ELR (cell line): ENCODE measurements at places on chromosomes 1 and 21.

GRCh38 chr1:189701606-189702005 is 776.1 kb downstream of the BRINP3 start:
- DNase-seq: no peak

DNA sequence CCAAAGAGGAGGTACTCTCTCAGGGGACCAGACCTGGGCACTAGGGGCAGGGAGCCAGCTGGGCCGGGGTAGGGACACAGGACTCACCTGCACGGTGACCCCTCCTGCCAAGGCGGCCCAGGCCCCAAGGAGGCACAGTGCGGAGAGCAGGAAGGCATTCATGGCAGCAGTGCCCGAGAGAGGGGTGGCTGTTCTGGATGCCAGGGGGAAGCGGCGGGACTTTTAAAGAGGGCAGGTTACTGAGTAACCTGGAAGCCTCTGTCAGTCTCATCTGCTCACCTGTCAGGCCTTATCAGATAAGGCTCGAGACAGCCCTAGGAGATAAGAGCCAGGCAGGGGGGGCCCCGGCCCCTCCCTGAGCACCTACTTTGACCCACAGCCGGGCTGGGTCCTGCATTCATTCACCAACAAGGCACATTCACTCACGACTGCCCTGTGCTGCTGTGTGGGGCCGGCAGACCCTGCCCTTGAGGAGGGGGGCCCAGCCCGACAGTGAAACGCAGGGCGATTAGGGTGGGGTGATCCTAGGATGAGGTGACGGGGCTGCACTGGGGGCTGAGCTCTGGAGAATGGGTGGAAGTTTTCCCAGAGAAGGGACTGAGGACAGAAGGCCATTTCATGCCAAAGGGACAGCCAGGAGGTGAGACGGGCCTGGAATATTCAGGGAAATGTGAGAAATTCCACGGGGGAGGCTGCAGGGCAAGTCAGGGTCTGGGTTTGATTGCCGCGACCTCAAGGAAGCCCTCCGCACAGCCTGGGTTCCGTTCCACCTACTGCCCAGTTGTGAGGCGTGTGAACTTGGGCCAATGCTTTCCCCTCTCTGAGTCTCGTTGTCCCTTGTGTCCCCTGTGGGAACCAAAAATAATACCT is at the start of gene GUCA2A:
Gene GUCA2A (minus strand): TSS at position 195 of the 870 bp plus-strand sequence. CDS start 33 bp downstream, at position 162.
- no peak for DNase-seq

DNA sequence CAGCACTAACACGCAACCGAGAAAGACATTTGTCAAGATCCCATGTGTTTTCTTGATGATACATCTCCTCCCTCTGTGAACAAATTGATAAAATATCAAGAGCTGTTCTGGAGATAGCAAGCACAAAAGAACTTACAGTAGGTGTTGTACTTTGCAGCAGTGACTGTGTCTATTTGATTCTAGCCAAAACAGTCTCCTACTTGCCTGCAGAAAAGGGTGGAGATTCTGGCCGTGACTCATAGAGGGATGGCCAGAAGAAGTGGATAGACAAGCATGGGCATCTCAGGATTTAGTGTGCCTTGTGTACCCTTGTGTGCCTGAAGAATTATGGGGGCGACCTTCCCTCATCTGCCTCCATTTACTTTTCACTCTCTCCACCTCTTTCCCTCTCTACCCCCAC is 458.4 kb upstream of the LRRC7 start:
- no peak for DNase-seq

DNA sequence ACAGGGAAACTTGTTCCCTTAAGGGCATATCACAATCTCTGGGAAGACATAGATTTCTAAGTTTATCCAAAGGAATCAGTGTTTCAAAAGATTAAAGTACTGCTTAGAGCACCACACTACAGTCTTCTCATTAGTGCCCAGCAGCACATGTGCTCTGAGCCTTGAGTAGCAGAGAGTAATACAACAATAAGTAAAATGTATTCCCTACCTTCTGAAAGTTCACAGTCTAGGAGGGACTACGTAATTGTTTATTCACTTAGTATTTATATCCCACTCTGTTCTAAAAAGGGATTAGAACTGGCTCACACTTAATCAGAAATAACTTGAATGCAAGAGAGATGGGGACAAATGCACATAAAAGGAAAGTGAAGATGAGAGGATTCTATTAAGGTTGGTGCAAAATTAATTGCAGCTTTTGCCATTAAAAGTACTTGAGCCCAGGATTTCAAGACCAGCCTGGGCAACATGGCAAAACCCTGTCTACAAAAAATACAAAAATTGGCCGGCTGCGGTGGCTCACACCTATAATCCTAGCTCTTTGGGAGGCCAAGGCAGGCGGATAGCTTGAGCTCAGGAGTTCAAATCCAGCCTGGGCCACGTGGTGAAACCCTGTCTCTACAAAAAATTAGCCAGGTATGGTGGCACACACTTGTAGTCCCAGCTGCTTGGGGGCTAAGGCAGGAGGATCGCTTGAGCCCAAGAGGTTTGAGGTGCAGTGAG is 9.0 kb downstream of the SYNC start:
- no peak for DNase-seq

- DNase-seq: no peak
These were observed 38.5 kb upstream of the ENAH start for GRCh38 chr1:225691377-225691776.

DNA sequence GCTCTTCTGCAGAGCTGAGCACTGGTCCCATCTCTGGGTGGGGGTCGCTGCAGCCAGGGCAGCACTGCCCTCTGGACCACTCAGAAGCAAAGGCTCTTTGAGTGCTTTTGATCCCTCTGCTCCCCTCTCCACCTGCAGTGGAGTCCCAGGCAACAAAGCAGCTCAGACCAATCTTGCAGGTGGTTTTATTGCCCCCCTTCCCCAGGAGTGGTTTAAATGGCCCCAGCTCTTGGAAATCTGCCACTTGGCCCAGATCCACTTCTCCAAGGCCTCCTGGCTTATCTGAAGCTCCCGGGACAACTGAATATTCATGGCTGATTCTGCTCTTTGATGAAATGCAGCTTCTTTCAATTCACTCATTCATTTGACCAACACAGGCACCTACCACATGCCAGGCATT is 2.7 kb downstream of the STUM start:
- no peak for DNase-seq

DNA sequence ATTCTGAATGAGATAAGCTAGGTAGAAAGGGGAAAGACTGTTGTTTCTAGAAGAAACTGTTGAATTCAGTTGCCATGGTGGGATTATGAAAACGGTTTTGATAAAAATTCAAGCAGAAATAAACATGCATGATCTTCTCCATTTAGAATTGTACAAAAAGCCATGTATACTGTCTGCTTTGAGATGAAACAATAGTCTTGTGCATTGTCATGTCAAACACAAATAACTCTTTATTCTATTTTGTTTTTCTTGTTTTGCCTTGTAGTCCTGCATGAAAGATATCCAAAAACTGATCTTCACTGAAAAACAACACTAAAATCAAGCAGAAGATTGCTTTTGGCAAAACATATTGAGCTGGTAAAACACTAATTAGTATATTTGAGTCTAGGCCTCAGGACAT is 659.9 kb downstream of the LTN1 start:
- DNase-seq: no peak

GRCh38 chr1:153698923-153699714 is 20.6 kb downstream of the NPR1 start:
- DNase-seq: peak; percentile 46

GRCh38 chr1:14745789-14746188 is 147.3 kb downstream of the KAZN start:
- no peak for DNase-seq

GRCh38 chr1:36937371-36937770 is 96.9 kb downstream of the GRIK3 start:
- peak; percentile 10 for DNase-seq

DNA sequence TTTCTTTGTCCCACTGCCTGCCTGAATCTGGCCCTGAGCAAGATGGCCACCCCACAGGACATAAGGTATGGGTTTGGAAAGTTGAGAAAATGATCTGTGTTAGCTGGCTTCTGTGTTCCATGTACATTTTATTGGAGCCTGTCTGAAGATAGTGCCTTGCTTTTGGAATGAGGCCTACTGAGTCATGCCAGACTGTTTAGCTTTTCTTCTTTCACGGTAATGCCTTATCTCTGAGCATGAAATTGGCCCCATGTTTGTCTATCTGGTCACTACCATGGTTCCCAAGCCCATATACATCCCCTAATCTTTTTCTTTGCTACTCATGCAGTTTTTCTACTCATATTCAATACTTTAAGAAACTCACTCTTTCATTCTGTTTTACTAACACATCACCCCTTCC is 85.1 kb upstream of the LMO4 start:
- peak; percentile 52 for DNase-seq

DNA sequence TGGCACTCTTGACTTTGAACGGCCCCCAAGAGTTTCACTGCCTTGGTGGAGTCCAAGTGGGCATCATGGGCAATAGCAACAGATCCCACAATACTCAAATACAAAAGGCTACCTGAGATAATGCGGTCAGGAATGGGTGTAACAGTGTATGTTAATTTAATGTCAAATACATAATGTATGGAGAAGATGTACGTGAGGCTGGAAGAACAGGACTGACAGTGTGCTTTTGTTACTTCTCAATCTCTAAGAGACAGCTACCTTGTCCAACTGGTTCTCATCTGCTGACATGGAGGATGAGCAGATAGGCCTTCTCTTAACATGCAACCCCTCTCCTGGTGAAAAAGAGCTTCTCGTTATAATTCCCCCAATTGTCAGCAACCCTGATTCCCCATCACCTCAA is 167.2 kb downstream of the APP start:
- no peak for DNase-seq

- no peak for DNase-seq
These were observed 22.8 kb upstream of the POFUT2 start for GRCh38 chr21:45310459-45310858.

- peak; percentile 54 for DNase-seq
These were observed 681.0 kb upstream of the ADAMTS5 start for GRCh38 chr21:27647921-27648320.

- DNase-seq: no peak
These were observed 8.7 kb upstream of the TDRD10 start for GRCh38 chr1:154493276-154493675.

DNA sequence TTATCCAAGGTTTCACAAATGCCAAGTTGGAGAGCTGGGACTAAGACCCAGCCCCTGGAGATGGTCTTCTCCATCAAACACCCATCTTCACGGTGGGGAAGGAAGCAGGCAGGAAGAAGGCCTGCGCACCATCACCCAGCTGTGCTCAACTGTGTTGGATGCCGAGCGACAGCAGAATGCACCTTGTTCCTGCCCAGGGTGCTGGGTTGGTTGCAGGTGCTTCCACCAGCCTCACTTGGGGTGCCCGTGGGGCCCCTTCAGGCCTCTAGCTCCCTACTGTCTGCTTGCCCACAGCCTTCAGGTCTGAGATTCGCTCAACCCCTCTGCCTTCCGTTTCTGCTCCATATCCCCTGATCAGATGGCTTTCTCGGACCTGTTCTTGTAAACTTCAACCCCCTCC is 42.5 kb downstream of the OLFML2B start:
- no peak for DNase-seq

DNA sequence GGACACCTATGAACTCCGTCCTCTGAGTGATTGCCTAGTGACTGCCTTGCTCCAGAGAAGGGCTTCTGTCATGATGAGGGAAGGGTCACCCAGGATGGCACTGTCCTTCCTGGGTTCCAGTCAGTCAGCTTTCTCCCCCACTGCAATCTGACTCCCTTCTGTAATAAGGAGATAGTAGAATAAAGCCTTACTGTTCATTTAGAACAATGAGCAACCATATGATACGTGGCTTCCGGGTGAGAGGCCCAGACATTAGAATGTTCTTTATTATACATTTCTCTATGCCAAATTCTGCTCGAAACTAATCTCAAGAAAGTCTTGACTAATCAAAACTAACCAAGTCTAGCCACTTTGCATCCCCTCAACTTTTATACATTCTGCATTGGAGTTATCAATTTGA is 8.5 kb upstream of the MTMR11 start:
- no peak for DNase-seq

DNA sequence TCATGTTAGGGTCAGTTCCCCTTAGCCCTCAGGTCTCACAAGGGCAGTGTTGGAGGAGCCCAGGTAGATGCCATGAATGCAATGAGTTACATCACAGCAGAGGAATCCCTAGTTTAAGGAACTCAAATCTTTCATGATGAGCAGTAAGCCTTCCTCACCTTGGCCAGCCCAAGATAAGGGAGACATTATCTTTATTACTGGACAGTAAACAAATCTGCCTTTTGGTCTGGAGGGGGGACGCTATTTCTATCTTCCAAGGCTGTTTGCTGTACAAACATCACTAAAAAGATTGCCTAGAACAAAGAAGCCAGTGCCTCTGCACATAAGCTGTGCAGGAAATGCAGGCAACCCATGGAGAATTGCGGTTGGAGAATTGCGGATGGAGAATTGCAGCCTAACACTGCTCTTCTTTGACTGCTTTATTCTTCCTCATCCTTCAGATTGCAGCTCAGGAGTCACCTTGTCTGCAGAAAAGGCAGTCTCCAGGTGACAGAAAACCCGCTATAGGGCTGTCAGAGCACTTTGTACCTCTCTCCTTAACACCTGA is 2.3 kb upstream of the CHI3L1 start:
- no peak for DNase-seq

GRCh38 chr1:44717156-44717555 is 13.8 kb downstream of the RNU5D-1 start:
- DNase-seq: no peak

GRCh38 chr1:228146417-228147150 is 3.1 kb upstream of the GJC2 start:
- no peak for DNase-seq

DNA sequence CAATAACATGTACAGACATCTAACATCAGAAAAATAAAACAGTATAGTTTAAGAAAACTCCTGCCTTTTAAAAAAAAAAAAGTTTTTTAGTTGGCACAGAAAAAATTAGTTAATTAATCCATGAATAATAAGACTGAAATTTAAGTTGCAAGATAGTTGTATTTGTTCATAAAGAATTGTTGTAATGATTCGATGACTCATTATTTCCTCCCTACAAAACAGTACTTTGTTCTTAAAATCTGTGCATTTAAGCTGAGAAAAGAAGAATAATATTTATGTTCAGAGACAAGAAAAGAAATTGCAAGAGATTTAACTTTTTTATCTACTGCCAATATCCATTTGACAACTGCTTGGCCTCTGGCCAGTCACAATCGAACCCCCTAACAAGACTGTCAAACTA is 894.7 kb downstream of the ADGRL2 start:
- no peak for DNase-seq

DNA sequence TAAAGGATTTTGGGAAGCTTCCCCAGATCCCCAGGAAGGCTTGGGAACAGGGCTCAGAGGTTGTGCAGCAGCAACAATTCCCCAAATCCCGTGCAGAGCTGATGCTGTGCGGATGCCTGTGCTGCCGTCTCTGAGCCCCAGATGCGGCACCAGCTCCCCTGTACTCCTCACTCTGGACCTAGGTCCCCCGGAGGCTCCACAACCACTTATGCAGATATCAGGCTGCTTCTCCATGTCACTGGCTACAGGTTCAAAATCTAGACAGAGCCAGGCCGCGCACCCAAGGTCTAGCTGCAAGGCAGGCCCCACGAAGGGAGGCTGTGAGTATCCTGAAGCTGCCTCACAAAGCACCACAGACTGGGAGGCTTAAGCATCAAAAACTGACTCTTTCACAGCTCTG is 81.6 kb downstream of the PDE9A start:
- DNase-seq: no peak
